Left ventricle myocardium inferior (tissue), 1 donor: ENCODE measurements at places on chromosomes 3 and 15. TPM values are rescaled to one million over a fixed set of nuclear protein-coding genes. Genes with fewer than 3 reads are reported as not detected.

DNA sequence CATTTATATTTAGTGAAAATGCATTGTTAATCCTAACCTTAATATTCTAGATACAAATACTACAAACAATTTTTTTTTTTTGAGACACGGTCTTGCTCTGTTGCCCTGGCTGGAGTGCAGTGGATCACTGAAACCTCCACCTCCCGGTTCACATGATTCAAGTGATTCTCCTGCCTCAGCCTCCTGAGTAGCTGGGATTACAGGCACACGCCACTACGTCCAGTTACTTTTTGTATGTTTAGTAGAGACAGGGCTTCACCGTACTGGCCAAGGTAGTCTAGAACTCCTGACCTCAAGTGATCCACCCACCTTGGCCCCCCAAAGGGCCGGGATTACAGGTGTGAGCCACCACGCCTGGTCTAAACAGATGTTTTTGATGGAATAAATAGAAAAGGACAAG, 361.5 kb upstream of the NECTIN3 start:
- H3K27ac ChIP-seq, result no peak overlapping the region
- no peak for DNase-seq
- no peaks in the 10 kb centered on the region for H3K36me3 ChIP-seq
- H3K27me3 ChIP-seq, result no peaks in the 10 kb centered on the region
- H3K4me1 ChIP-seq, result no peaks in the 10 kb centered on the region

The B4GALT4 gene
- 12.7 TPM for total RNA-seq

DNA sequence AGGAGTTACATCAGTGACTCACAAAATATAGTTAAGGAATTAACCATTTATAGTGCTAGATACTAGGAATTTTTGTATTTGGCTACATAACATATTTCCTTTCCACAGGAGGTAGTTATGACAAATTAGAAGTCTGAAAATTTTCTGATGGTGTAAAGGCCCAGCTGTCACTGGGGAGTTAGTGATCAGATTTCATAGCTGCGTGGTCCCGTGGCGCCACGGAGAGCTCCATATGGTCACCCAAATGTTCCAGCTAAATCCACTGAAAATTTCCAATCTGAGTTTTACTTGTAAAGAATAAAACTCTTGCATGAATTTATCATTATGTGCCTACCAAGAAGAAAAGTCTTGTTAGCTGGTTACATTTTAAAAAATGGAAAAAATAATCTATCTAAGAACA, 368.9 kb upstream of the PLSCR5 start:
- no peak overlapping the region for H3K27ac ChIP-seq
- no peaks in the 10 kb centered on the region for H3K27me3 ChIP-seq
- H3K4me3 ChIP-seq, result no peak overlapping the region
- DNase-seq, result no peak
- H3K4me1 ChIP-seq, result no peaks in the 10 kb centered on the region

The RYR3 gene
- total RNA-seq, result 0.08 TPM

DNA sequence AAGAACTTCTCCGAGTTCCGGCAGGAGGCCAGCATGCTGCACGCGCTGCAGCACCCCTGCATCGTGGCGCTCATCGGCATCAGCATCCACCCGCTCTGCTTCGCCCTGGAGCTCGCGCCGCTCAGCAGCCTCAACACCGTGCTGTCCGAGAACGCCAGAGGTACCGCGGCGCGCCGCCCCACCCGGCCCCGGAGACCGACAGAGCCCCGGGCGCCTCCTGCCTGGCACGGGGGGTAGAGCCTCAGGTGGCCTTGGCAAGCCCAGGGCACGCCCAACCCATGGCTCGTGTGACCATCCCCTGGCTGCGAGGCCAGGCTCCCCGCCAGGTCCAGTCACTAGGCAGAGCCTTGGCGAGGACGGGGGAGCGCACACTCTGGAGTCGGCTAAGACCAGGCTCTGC, 134.1 kb downstream of the LRRK1 start:
- no peak for DNase-seq
- H3K4me1 ChIP-seq, result peaks cover 9% of the 10 kb centered on the region
- H3K4me3 ChIP-seq, result no peak overlapping the region
- H3K27me3 ChIP-seq, result no peaks in the 10 kb centered on the region
- no peak overlapping the region for H3K27ac ChIP-seq
- H3K36me3 ChIP-seq, result peaks cover 5% of the 10 kb centered on the region

GRCh38 chr15:78469031-78469430, 31.0 kb downstream of the IREB2 start:
- no peak overlapping the region for H3K4me3 ChIP-seq
- H3K4me1 ChIP-seq, result peaks cover 22% of the 10 kb centered on the region
- H3K36me3 ChIP-seq, result peaks cover 92% of the 10 kb centered on the region
- H3K27me3 ChIP-seq, result no peaks in the 10 kb centered on the region
- H3K27ac ChIP-seq, result no peak overlapping the region

DNA sequence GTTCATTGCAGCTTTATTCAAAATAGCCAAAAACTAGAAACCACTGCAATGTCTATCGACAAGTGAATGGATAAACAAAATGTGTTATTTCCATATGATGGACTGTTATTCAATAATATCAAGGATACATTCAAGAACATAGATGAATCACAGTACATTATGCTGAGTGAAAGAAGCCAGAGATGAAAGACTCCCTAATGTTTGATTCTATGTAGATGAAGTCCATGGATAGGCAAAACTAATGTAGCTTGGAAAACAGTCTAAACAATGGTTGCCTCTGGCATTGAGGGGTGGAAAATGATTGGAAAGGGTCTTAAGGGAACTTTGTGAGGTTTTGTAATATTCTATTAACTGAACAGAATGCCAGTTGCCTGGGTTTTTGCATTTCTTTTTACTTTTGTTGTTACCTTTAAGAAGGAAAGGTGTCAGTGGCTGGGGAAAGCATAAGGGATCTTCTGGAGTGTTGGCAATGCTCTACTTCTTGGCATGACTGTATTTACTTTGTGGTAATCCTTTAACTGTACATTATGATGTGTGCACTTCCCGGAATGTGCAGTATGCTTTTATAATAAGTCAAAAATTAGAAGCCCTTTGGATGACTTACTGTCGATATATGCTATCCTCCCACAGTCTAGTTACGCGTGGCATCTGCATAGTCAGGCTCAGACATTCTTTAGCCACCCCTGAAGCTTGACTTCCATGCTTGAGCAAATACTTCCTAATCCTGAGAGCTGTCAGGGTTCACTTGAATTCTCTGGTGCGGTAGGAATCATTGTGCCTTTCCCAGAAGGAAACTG, 20.5 kb upstream of the ATP10A start:
- DNase-seq, result no peak
- H3K4me3 ChIP-seq, result no peak overlapping the region
- H3K27me3 ChIP-seq, result peaks cover 10% of the 10 kb centered on the region
- peaks cover 9% of the 10 kb centered on the region for H3K4me1 ChIP-seq
- no peaks in the 10 kb centered on the region for H3K36me3 ChIP-seq

DNA sequence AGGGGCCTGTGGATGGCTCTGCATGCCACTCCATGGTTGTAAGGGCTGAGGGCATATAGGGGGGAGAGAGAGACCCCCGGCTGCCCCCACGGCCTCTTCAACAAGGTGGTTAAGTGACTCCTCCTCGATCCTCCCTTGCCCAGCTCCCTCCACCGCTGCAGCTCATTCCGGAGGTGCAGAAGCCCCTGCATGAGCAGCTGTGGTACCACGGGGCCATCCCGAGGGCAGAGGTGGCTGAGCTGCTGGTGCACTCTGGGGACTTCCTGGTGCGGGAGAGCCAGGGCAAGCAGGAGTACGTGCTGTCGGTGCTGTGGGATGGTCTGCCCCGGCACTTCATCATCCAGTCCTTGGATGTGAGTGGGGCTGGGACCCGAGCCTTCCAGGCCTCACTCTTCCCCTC, 6.5 kb downstream of the FES start:
- H3K4me3 ChIP-seq, result no peak overlapping the region
- peaks cover 27% of the 10 kb centered on the region for H3K4me1 ChIP-seq
- peaks cover 84% of the 10 kb centered on the region for H3K36me3 ChIP-seq

The ZBED2 gene
- total RNA-seq, result not detected

The DNAH12 gene
- total RNA-seq, result 0.16 TPM
